ENCODE measurements at places on chromosomes 5 and 9.

- DNase-seq: peak; percentile 23
Measured at GRCh38 chr5:81749561-81750307, 1.2 kb downstream of the SSBP2 start.

- no peak for DNase-seq
Measured at GRCh38 chr5:27472000-27472763, 433.8 kb upstream of the CDH9 start.

DNA sequence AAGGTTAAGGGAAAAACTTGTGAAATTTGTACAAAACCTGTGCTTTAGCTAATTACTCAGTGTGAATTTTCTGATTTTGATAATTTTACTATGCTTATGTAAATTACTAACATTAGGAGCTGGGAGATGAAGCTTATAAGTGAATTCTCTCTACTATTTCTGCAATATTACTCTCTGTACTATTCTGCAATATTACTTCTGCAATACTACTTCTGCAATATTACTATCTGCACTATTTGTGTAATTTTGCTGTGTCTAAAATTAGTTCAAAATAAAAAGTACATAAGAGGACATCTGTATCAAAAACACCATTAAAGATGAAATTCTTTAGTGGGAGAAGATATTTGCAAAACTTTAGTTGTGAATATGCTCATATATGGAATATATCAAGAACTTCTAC lies 62.9 kb downstream of the C9 start:
- no peak for DNase-seq

DNA sequence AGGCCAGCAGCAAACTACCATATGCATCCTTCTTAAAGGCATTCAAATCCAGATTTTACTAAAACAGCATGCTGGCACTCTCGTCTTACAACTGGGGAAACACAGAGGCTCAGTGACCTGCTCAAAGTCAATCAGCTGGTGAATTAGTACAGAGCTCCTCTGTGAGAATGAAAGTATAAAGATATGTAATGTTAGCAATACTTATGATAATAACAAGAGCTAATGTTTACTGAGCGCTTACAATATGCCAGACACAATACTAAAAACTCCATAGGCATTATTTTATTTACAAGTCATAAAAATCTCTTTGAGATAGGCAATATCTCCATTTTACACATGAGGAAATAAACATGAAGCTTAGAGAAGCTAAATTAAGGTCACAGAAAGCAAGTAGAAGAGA lies 28.6 kb downstream of the FKBP15 start:
- no peak for DNase-seq

DNA sequence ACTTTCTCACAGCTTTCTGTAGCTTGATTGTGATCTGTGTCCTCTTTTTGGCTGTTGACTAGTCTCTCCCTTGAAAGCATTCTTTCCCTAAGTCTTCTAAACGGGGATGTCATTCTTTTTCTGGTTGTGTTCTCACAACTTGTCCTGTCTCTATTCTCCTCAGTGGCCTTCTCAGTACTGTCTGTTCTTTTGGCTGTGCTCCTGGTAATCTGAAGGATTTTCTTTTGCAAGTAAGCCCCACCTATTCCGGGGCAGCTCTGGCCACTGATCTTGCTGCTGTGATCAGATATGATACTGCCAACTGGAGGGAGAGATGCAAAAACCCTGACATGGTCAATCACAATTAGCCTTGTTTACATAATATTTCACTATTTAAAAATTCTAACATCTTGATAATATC lies 172.2 kb downstream of the CDC42SE2 start:
- DNase-seq: no peak

DNA sequence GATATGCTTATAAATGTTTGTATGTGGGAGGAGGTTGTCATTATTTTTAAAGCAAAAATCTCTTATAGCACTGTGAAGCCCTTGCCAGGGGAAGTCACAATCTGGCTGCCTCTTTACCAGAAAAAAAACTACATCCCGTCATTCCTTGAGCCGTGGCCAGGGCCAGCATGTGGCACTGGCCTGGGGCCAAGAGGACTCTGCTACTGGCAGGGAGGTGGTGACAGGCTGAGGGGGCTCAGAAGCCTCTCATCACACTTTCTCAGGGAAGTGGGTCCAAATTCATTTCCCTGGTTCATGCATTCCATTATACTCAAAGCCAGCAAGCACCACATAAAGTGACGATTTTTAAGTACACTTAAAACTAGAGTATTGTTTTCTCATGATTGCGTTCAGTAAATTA lies 457.3 kb downstream of the ZNF608 start:
- no peak for DNase-seq

GRCh38 chr9:109246533-109246932 lies 74.3 kb downstream of the EPB41L4B start:
- no peak for DNase-seq

- DNase-seq: no peak
Measured at GRCh38 chr5:42404366-42404765, 18.9 kb upstream of the GHR start.

- no peak for DNase-seq
Measured at GRCh38 chr5:126054577-126055347, 368.4 kb upstream of the GRAMD2B start.

DNA sequence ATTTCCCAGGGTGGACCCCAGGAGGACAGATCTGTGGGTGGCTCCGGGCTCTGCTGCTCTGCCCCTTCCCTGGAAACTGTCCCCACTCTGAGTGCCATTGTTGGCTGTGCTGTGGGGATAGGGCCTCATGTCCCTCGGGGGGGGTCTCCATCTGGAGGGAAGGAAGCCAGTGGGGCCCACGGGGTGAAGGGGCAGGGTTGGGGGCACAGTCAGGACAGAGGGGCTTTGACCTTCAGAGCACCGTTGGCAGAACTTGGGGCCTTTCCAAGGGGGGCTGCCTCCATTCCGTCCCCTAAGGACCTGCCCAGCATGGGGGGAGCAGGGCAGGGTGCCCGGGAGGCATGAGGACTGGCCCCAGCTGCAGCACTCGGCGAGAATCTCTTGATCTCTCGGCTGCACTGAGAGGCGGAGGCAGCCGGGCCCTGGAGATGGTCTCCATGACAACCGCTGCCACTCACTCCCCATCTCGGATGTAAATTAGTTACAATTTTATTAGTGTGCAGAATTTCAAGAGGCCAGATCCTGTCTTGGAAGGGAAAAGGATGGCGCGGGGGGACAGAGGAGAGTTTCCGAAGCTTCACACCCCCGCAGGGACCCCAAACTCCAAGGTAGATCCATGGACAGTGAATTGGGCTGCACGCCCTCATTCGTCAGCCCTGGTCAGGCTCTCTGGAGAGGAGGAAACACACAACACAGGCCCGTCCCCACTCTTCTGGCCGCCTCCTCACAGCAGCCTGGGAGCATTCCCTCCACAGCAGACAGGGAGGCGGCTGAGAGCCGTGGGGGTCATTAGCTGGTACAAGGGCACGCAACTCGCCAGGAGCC lies 216.2 kb upstream of the IER5L start:
- DNase-seq: no peak

- no peak for DNase-seq
Measured at GRCh38 chr5:131242728-131243255, 21.1 kb upstream of the CDC42SE2 start.

DNA sequence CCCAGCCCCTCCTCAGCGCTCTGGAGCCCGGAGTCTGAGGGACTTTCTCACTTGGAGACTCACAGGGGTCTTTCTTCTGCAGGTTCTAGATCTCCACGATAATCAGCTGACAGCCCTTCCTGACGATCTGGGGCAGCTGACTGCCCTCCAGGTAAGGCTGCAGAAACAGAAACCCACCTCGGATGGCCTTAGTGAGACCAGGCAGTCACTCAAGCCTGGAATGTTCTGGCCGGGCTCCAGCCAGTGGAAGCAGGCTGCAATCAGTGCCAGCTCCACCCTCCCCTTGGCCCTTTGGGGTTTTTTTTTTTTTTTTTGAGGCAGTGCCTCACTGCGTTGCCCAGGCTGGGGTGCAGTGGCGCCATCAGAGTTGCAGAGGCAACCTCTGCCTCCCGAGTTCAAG lies 7.6 kb downstream of the LRSAM1 start:
- DNase-seq: no peak

DNA sequence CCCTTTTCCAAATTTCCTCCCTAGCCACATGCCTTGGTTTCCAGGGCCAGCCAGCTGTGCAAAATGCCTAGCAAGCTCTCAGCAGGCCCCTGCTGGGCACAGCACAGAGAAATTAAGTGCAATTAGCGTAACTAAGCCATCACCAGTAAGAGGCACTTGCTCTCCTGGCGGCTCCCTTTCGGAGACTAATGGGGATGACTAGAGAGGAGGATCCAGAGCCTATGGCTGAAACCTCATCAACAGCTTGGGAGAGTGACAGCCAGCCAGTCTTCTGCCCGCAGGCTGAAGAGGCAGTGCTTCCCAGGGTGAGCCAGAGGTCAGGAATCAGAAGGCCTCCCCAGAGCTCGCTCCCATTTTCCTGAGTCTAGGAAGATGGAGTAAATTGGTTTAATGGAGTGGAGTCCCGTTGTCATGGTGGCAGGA lies 108.4 kb downstream of the KCNIP1 start:
- no peak for DNase-seq

DNA sequence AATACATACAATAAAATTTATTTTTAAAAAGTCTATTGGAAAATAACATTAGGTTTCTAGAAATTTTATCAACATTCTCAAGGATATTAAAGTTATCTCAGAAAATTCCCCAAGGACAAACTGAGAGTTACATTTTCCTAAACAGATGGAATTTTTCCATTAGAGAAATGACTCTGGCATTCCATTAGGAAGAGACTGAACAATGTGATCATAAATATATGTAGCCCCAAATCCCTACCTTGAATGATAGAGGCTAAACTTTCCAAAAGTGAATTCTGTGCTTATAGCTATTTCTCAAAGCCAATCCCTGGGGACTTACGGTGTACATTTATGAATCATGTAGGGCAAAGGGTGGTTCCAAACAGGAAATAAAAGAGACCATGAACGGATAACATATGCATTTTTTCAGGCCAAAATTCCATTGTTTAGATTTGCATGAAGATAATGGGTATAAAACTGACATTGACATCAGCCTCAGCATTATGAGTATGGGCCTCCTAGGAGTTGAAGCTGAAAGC lies 1181.0 kb upstream of the DMAC1 start:
- DNase-seq: no peak

GRCh38 chr5:96703384-96703920 lies 41.3 kb downstream of the CAST start:
- DNase-seq: no peak

GRCh38 chr5:136082390-136083193 lies 50.1 kb upstream of the SMAD5 start:
- DNase-seq: peak; percentile 54

- no peak for DNase-seq
Measured at GRCh38 chr9:99962680-99963261, 56.3 kb downstream of the STX17 start.

GRCh38 chr9:114170771-114171461 lies 15.6 kb downstream of the COL27A1 start:
- DNase-seq: no peak

- DNase-seq: peak; percentile 42
Measured at GRCh38 chr9:6567140-6567591, 78.4 kb downstream of the GLDC start.

DNA sequence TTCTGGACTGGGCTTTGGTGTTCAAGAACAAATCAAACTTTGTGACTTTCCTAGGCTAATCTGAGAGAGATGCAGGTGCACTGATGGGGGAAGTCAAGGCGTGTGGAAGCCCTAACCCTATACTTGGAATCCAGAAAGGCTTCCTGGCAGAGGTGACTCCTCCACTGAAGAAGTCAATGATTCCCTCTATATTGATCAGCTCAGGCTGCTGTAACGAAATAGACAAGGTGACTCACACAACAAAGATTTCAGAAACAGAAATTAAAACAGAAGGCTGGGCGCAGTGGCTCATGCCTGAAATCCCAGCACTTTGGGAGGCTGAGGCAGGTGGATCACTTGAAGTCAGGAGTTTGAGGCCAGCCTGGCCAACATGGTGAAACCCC lies 69.6 kb upstream of the GGTA1 start:
- no peak for DNase-seq

DNA sequence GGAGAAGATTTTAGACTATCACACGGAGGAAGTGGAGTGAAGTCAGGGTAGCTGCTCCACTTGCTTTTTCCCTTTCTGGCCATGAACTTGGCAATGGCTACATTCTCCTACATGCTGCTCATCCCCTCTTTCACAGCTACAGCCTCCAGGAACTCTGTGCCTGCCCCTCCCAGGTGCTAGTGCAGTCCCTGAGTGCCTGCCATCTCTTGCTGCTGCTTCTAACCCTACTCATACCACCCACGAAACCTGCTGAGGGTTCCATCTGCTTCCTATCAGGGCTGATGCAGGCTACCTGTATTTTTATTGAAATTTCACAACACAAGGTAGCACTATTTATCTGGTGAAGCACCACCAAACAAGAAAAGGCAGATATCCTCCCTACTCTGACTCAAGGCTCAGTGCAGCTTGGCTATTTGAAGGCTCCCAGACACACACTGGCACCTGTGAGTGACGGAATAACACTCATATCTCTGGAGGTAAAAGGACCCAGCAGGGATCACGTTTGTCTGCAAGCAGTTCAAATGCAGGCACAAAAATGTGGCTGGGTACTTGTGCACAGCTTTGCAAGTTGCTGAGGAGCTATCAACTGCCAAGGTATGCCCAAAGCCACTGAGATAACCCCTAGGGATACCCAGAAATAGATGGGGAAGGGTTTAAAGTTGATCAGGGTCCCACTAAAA lies 51.6 kb downstream of the MARCHF11 start:
- DNase-seq: no peak

DNA sequence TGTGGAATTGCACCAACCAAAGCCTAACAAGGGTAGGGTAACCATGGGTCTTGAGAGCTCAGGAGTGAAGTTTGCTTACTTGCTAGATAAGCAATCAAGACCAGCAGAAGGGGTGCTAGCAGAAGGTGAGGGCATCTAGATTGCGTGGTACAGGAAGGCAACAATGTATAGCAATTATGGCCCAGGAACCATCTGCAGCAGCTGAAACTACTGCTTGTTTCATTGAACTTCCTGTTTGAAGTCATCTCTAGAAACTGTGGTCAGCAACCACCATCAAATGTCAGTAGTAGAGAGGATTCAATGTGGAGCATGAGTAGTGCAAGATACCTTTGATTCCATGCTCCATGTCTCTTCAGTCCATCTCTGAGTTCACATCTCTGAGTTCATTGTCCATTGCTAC lies 462.1 kb upstream of the GRAMD2B start:
- DNase-seq: no peak

DNA sequence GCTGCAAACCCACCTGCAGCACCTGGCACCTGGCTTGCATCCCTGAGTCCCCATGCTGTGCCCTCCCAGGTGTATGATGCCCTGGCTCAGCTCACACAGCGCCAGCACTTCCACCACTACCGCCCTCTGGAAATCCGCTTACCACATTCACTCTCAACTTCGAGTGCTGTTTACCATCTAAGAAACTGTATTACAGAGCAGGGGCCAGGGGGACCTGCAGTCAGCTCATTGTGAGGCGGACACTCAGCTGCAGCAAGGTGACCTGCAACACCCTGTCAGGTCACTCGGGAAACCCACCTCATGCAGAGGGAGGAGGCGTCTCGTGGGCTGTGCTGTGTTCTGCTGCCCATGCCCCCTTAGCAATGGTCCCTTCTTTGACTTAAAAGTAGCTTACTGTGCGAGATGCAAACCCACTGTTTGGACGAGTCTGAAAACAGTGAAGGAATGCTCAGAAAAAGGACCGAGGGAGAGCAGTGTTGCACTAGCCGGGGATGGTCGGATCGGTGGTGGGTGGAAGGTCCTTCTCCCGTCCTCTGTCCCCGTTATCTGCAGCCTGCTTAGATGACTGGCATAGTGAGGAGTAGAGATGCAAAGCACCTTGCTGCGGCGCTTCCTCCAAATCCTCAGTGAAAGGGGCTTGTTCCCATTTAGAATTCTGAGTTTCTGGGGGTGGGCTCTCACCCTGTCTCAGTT lies 55.2 kb upstream of the CTSL start:
- DNase-seq: no peak

Data from stimulated activated CD4-positive, alpha-beta T cell treated with anti-CD3 and anti-CD28 coated beads, TNF-alpha, amount 100 ng/mL, for 24 hours (primary cell).